ENCODE measurements at places on chromosomes 12 and 14.

DNA sequence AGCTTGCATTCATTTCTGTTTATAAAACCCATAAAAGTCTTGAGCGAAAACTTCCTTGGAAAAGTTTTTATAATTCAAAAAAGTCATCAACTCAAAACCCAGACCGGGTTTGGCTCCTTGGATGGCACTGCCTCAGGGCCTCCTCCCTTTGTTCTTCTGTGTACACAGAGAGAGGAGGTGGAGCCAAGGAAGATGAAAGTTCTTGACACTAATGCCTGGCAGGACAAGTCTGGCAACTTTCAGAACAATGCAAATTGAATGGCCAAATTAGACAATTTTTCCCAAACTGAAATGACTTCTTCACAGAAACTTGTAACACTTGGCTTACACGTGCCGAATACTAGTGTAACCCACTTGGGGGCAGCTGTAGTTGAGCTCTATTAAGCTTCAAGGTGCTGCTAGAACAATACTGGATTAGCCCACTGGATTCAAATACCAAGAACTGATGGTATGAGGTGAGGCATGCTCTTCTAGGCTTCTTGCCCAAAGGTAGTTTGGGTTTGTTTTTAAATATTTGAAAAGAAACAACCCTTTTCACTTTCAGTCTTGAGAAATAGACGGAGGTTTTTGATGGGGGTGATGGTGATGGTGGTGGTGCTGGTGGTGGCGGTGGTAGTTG, 86.6 kb upstream of the FRMD6 start:
- no peak for DNase-seq

- no peak for DNase-seq
Observed at GRCh38 chr12:32025906-32026305, 66.7 kb downstream of the RESF1 start.

- DNase-seq = no peak
Observed at GRCh38 chr12:55972042-55972441, 1.8 kb upstream of the RAB5B start.

DNA sequence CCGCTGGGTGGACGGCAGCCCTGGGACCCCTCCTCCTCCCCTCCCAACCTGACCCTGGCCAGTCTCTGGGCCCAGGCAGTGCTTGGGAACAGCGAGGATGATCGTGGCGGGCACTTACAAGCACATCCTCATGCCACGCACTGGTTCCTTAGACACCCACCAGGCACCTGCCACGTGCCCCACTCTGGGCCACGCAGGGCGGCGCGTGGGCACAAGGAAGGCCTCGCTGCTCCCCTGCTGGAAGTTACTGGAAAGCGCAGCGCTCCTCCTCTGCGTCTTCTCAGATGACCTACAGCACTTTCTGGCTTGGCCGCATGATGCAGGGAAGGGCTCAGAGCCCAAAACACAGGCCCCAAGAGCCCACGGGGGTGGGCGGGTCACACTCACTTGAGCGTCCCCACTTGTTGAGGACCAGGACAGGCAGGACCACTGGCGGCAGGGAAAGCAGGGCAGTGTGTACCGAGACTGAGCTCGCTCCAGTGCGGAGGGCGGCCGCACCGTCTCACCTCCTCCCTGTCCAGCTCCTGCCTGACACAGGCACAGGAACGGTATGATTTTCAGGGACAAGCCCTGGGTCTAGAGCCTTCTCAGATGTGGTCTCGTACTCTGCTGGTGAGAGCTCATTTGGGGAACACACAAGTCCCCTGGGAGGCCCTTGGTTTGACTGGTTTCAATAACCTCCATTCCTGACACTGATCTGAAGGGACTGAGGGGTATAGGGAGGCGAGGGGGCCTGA, 128.3 kb upstream of the EVL start:
- DNase-seq = no peak

GRCh38 chr12:33605757-33606156, 166.1 kb upstream of the SYT10 start:
- no peak for DNase-seq

DNA sequence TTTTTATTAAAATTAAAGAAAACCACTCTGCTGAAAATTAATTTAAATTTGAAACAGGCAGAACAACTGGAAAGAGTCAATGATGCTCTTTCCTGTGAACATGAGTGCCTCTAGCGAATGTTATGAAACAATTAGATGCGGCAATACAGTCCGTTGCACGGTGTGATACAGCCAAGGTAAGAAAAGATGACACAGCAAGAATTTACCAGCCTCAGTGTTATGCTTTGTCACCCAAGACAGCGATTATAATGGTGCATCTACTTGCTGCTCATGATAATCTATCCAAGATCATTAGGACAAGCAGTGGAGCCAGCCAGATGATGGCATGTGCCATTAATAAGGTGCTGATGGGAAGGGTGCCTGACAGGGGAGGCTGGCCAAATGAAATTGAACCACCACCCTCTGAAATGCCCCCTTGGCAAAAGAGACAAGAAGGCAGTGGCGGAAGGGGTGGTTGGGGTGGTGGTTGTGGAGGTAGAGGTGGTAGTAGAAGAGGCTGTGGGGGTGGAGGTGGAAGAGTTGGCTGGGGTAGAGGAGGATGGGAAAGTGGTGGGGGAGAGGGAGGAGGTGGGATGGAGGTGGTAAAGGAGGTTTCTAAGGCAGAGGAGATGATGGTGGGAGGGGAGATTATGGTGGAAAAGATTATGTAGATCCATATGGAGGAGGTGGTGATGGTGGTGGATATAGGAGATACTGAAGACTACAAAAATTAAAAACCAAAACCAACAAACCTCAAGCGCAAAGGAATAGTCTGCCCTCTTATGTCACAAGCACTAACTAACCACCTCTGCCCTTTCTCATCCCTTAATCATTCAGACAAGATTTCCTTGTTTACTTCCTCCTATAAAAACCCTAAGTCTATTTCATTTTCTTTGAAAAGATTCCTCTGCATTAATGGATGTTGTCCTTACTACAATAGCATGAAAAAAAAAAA, 4.0 kb upstream of the RESF1 start:
- no peak for DNase-seq

DNA sequence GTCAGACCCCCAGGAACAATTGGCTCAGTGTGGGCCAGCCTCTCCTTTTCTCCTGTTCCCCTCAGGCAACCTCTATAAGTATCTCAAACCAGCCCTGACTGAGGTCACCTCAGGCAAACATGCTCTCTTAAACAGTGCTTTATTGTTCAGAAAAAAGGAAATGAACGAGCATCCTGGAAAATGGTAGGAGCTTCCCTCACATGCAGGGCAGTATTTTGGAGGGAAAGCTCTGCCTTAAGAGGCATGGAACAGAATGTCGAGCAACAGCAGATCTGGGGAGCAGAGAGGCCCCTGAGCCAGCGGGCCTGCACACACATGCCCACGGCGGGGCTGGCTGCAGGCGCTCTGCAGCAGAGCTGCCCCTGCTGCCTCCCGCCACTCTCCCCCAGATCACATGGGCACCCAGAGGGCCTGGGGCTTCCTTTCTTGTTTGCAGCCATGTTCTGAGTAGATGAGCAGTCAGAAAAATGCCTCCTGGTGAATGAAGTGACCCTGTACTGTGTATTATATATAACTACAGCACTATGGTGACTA, 42.0 kb downstream of the MOK start:
- no peak for DNase-seq

- DNase-seq = no peak
Observed at GRCh38 chr12:5417500-5417899, 14.4 kb upstream of the NTF3 start.

DNA sequence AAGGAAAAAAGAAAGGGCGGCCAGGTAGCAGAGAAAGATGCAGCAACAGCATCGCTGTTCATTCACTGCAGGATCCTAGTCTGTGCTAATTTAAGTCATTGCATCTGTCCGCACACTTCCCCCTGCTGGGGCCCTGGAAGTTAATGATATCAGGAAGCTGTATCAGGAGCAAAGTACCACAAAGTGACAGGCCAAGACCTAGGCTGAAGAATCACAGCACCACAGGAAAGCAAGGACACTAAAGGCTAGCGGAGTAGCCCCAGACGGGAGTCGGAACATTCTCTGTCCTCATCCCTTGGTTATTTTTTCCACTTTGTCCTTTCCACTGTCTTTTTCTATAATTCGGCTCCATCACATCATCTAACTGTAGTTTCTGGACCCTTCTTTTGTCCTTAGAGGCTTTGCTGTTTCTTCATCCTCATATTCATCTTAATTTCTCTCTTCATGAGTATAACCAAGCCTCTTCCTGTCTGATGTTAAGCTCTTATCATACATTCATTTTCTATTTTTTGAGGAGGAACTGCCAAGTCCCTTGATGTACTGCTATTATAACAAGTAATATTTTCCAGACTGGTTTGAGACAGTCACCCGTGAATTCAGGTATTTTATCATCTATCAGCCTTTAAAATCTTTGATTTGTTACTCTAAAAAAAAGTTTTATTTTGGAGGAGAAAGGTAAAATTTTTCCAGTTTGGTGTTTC, 28.3 kb downstream of the DUSP16 start:
- DNase-seq = no peak

- peak; percentile 22 for DNase-seq
Observed at GRCh38 chr14:99430491-99430890, 50.2 kb downstream of the SETD3 start.

GRCh38 chr14:104101086-104101621, 15.7 kb downstream of the ASPG start:
- DNase-seq = no peak

DNA sequence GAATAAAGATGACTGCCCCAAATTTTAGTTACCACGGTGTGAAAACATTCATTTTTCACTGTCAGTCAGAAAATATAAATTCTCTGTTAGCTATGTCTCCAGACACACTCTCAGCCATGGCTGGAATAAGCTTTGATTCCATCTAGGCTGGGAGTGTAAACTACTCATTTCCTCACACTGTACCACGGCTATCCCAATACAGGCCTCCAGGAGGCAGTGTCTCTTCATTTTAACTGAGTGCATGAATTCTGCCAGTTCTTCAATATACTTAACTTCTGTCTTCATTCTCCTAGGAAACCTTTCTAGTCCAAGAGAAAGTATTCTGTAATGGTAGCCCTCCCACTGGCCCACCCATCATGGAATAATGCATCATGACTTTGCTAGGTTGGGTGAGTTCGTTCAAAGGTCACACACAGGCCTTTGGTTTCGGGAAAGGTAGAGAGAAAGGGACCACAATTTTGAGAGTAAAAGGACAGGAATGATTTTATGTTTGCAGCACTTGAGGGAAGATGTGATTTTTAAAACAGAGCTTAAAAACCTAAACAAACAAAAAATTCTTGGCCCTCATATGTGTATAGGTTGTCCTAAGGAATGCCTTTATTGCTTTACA, 381.1 kb downstream of the SEC23A start:
- DNase-seq = no peak

GRCh38 chr12:131642101-131642540, 68.8 kb upstream of the SFSWAP start:
- DNase-seq = no peak

DNA sequence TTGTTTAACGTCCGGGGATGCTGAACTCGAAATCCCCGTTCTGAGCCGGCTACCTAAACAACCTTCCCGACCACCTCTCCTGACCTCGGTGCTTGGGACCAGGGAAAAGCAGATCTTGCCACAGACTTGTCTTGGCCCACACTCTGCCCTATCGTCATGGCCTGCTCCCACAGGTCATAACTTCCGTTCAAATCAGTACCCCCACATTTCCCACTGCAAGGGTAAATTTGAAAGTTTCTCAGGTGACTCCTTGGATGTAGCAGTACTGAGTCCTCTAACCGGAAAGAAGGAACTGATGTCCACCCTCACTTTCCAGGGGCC, 612 bp upstream of the RBM23 start:
- no peak for DNase-seq

- DNase-seq = no peak
Observed at GRCh38 chr14:82379291-82379690, 845.6 kb upstream of the SEL1L start.

DNA sequence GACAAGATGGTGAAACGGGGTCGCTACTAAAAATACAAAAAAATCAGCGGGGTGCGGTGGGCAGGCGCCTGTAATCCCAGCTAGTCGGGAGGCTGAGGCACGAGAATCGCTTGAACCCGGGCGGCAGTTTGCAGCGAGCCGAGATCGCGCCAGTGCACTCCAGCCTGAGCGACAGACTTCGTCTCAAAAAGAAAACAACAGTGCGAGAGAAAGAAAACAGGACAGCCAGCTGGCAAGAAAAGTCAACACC, 633 bp upstream of the RNU4-2 start:
- no peak for DNase-seq

GRCh38 chr14:67567654-67568053, 32.4 kb downstream of the PIGH start:
- no peak for DNase-seq

DNA sequence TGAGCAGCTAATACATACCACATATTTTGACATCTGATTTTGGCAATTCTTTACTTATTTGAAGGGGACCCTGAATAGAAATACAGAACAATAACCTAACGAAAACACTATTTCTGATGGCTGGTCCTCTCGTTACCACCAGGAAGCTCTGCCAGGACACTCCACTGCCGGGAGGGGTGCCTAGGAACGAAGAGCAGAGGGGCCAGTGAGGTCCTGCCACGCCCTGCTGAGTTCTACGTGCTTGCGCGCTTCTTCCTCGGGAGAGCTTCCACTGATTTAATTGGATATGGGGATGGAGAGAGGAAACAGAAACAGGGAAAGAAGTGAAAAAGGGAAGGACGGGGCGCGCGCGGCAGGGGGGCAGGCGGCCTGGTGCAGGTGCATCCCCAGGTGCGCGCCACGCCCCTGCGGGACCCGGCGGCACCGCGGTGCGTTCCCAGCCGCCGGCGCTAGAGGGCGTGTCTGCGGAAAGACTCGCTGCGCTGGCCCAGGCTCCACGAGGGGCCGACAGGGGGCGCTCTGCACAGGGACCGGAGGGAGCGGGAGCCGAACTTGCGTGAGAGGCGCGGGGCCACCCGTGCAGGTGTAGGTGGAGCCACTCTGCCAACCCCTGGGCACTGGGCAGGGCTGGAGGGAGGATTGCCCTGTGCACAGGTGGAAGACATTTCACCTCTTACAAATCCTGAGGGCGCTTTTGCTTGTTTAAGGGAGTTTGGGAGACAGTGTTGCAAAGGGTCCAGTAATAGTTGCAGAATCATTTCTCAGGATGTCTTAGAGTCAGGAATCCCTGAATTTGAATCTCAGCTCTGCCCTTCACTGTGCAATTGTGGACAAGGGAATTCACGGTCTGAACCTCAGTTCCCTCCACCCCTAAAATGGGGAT, 986.3 kb upstream of the TMEM132C start:
- DNase-seq = peak; percentile 16

DNA sequence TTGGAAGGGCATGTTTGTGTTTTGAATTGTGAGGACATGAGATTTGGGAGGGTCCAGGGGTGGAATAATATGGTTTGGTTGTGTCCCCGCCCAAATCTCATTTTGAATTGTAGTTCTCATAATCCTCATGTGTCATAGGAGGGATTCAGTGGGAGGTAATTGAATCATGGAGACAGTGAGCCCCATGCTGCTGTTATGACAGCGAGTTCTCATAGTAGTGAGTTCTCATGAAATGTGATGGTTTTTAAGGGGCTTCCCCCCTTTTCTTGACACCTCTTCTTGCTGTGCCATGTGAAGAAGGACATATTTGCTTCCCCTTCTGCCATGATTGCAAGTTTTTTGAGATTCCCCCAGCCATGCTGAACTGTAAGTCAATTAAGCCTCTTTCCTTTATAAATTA, 260.0 kb downstream of the DUSP6 start:
- no peak for DNase-seq

Measured in activated B cell treated with CpG ODN at 0.5 μM for 24 hours (primary cell).